ENCODE measurements at places on chromosomes 11 and 22.

DNA sequence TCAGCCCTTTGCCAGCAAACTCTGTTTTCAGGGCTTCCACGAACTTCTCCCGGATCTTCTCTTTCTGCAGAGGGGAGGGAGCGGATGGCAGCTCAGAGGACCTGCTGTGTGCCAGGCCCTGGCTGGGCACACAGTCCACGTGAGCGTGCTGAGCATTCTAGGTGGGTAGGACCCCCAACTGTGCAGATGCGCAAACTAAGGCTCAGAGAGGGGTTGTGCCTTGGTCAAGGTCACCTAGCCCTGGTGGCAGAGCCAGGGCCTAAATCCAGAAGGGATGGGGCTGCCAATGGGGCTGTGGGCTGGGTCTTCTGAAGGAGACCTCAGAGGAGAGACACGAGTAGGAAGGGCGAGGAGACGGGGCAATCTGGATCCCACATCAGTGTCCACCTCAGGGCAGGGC, 10.8 kb downstream of the PMM1 start:
- H3K4me1 ChIP-seq: no peaks in the 10 kb centered on the region
- no peaks in the 10 kb centered on the region for H3K27me3 ChIP-seq
- no peak overlapping the region for H3K27ac ChIP-seq

DNA sequence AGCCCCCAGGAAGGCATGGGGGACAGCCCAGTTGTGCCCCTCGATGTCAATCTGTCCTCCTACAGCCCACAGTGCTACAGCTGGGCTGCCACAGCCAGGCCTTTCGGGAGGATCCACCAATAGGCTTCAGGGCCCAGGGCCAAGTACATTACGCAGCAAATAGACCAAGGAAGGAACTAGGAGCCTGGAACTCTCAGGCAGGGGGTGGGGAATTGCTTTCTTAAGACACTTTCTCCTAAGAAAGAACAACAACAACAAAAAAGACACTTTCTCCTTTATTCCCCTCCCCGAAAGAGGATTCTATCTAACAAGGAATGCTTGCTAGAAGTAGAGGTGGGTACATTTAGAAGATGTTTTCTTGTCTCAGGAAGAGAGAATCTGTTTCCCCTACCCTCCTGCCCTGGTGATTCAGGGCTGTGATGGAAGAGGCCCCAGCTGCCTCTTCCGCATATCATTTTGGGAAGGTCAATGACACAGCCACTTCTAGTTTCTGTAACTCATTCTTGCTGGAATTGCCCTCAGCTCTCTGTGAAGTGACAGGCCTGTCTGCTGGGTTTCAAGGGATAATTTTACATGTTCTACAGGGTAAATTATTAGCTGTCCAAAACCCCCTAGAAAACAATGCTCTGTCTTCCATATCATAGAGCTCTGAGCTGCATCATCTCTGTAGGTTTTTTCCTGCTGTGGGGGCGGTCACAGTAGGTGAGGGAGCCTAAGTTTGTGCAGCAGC, 6.0 kb upstream of the MALAT1 start:
- peaks cover 76% of the 10 kb centered on the region for H3K4me1 ChIP-seq
- DNase-seq: peak; percentile 79
- no peaks in the 10 kb centered on the region for H3K36me3 ChIP-seq
- peak overlapping the region; percentile 40 for H3K4me3 ChIP-seq

GRCh38 chr22:19507534-19507861, 16.7 kb downstream of the CLDN5 start:
- no peaks in the 10 kb centered on the region for H3K36me3 ChIP-seq
- H3K27ac ChIP-seq: no peak overlapping the region
- no peak overlapping the region for H3K4me3 ChIP-seq

DNA sequence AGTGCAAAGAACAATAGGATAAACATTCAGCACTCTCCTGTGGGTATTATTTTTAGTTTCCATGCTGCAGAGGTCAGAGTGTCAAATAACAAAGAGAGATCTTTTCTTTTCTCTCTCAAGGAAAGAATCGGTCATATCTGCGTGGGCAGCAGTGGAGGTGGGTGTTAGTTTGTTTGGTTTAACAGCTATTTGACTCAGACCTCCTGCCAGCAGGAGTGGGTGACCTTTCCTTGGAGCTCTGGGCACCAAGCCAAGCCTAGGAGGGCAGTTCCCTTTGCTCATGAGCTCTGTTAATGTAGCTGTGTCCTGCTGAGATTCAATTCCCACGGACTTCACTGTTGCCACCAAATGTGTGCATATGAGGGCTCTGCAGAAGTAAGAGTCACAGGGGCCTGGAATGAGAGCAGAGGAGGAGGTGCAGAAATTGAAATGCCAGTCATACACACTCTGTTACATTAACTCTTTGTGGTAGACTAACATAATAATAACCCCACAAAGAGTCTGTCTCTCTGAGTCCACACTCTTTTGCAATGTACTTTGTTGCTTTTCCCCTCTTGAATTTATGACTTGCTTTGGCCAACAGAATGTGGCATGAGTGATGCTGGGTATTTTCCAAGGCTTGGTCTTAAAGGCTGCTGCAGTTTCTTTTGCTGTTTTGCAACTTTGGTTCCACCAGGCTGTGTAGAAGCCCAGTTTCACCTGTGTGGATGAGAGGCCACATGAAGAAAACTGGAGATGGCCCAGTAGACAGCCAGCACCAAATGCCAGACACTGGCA, 76.0 kb upstream of the GRK3 start:
- H3K27me3 ChIP-seq: no peaks in the 10 kb centered on the region
- no peak overlapping the region for H3K4me3 ChIP-seq
- no peak overlapping the region for H3K27ac ChIP-seq
- H3K36me3 ChIP-seq: no peaks in the 10 kb centered on the region

DNA sequence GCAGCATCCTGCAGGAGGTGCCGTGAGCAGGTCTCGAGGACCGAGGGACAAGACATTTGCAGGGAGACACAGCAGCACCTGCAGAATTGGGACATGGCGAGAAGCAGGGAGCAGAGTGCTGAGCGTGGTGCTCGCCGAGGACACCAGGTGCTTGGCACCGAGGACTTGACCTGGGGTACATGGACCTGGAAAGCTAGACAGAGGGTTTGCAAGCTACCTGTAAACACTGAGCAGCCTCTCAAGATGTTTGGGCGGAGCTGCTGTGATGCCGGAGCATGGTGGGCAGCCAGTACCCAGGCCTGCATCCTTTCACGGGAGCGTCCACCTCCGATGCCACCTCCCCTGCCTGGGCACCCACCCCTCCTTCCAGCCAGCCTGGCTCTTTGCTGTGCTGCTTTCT, 773.2 kb downstream of the TBC1D22A start:
- no peaks in the 10 kb centered on the region for H3K36me3 ChIP-seq
- H3K27me3 ChIP-seq: peaks cover 11% of the 10 kb centered on the region
- DNase-seq: no peak

- H3K36me3 ChIP-seq: no peaks in the 10 kb centered on the region
- no peaks in the 10 kb centered on the region for H3K27me3 ChIP-seq
These were observed 22.9 kb upstream of the FCHSD2 start for GRCh38 chr11:73164803-73165540.

- no peaks in the 10 kb centered on the region for H3K4me1 ChIP-seq
- DNase-seq: no peak
- H3K27ac ChIP-seq: no peak overlapping the region
- peaks cover 10% of the 10 kb centered on the region for H3K27me3 ChIP-seq
- no peak overlapping the region for H3K4me3 ChIP-seq
- H3K36me3 ChIP-seq: no peaks in the 10 kb centered on the region
These were observed 3.6 kb downstream of the DUSP8 start for GRCh38 chr11:1568441-1568911.

GRCh38 chr11:17634776-17635550, 84.4 kb upstream of the MYOD1 start:
- no peaks in the 10 kb centered on the region for H3K36me3 ChIP-seq
- H3K4me1 ChIP-seq: no peaks in the 10 kb centered on the region
- no peak overlapping the region for H3K4me3 ChIP-seq
- no peaks in the 10 kb centered on the region for H3K27me3 ChIP-seq

DNA sequence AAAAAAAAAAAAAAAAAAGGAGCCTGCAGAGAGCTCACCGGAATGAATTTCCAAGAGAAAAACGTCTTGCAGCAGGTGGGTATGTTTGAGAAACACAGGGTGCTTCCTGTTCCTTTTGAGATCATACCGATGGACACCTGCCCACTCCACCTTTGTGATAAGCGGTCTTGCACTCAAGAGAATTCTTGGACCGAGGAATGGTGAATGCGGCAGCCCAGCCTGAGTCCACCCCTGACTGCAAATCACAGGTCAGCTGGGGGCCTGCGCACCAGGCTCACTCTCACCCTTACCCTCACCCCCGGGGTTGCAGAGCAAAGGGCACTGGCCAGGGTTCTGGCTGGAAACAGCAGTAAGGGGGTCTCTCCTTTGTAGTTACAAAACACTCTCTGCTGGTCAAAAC, 16.8 kb upstream of the TEF start:
- H3K36me3 ChIP-seq: no peaks in the 10 kb centered on the region
- no peak for DNase-seq
- no peak overlapping the region for H3K4me3 ChIP-seq
- H3K27me3 ChIP-seq: no peaks in the 10 kb centered on the region

DNA sequence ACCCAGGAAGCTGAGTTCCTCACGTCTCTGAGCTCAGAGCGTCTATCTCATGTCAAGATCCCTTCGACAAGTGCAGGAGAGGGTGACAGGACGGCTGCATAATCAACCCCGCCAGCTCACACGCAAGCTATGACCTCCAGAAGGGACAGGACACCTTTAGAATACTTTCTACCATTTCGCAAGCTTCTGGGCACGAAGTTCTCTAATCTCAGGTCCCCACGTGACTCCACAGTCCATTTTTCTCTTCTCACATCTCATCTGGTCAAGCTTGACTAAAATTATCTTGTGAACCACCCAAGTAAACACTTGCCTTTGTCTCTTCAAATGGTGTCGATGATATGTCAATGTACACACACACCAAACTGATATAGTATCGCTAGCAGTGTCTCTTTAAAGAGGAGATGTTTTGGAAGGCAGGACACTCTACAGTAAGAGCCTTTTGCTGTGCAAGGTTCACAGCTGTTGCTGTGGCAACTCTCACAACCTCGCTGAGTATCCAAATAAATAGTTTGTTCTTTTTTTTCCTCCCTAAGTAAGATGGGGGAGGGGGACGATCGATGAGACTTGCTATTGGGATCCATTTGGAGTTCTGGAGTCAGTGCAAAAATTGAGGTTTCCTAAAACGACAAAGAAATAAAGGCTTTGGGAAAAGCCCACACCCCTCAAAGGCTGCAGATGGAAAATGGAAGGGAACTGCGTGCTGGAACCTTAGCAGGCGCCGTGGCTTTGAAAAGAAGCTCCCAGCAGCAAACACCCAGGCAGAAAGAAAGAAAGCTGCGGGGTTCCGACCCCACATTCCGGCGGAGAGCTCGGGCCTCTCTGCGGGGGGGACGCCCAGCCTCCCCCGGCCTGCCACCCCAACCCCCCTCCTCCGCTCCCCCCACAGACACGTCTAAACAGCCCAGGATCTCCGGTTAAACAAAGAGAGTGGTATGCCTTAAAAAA, 215.4 kb upstream of the UBASH3B start:
- peak overlapping the region; percentile 63 for H3K4me3 ChIP-seq
- H3K27me3 ChIP-seq: no peaks in the 10 kb centered on the region
- no peak for DNase-seq
- no peaks in the 10 kb centered on the region for H3K4me1 ChIP-seq

DNA sequence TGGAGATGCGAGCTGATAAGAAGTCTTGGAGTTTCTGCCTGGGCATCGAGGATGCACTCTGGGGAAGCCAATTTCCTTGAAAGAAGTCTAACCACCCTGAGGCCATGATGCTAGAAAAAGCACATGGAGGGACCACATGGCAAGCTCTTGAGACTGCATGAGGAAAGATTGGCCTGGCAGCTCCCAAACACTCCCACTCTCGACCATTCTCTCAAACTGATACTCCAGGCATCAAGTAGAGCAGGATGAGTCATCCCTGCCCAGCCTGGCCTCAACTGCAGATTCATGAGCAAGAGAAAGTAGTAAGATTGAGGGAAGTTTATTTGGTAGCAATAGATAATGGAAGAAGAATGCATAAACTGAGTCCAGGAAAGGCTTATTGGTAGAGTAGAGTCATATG, 194.3 kb downstream of the KIF18A start:
- no peak for DNase-seq
- H3K27ac ChIP-seq: no peak overlapping the region
- H3K27me3 ChIP-seq: no peaks in the 10 kb centered on the region
- H3K36me3 ChIP-seq: no peaks in the 10 kb centered on the region

DNA sequence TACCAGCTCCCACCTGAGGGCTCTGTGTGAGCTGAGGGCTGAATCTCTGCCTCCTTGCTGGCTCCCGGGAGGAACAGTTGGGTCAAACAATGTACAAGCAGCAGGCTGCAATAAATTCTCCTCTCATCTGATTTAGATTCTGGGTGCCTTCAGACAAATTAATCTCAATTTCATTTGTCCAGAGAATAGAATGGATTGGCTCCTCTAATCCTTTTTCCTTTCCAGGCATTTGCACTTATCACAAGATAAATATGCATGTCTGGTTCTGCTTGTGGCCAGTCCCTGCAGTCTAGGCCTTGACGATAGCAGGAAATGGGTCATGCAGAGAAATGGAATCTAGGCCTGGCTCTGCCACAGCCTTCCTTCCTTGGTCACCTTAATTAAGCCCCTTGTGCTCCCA, 28.7 kb downstream of the UPB1 start:
- H3K27me3 ChIP-seq: no peaks in the 10 kb centered on the region
- H3K4me3 ChIP-seq: no peak overlapping the region
- no peak for DNase-seq
- H3K4me1 ChIP-seq: no peaks in the 10 kb centered on the region

GRCh38 chr11:9821008-9821752, 157.3 kb downstream of the SWAP70 start:
- no peak overlapping the region for H3K4me3 ChIP-seq
- no peaks in the 10 kb centered on the region for H3K4me1 ChIP-seq
- H3K36me3 ChIP-seq: no peaks in the 10 kb centered on the region
- no peaks in the 10 kb centered on the region for H3K27me3 ChIP-seq

DNA sequence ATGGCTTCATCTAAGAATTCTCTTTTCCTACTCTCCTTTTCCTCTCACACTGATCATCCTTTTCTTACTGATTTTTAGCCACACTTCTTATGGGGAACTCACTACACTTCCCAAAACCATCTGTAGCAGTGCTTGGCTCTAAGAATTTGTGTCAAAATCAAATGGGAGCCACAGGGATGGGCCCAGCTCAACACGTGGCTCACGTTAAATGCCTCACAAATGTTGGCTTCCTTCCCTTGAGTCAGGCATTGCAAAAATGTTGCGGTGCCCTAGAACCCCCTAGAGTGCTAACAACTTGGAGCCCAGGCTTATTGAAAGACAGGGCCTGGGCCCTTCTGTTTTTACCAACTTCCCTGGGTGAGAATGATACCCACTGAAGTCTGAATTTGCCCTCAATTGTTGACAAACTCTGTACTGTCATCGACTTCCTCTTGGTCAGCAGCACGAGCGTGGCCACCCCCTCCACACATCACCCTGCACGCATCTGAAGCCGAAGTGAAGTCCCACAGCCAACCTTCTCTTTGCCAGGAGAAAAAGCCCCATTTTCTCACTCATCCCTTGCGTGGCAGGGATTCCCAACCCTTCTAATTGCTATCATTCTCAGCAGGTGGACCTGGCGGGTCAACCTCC, 69.7 kb downstream of the ELFN2 start:
- no peak overlapping the region for H3K4me3 ChIP-seq
- H3K27ac ChIP-seq: no peak overlapping the region
- no peak for DNase-seq
- H3K4me1 ChIP-seq: no peaks in the 10 kb centered on the region
- no peaks in the 10 kb centered on the region for H3K27me3 ChIP-seq

GRCh38 chr11:27485930-27486773, 13.6 kb upstream of the LGR4 start:
- no peak for DNase-seq
- H3K4me1 ChIP-seq: no peaks in the 10 kb centered on the region
- H3K27ac ChIP-seq: no peak overlapping the region
- H3K36me3 ChIP-seq: no peaks in the 10 kb centered on the region
- no peak overlapping the region for H3K4me3 ChIP-seq

- H3K4me3 ChIP-seq: no peak overlapping the region
- no peak for DNase-seq
- no peak overlapping the region for H3K27ac ChIP-seq
- no peaks in the 10 kb centered on the region for H3K27me3 ChIP-seq
- no peaks in the 10 kb centered on the region for H3K4me1 ChIP-seq
These were observed 493.5 kb downstream of the DLG2 start for GRCh38 chr11:85133636-85134035.
